Breast epithelium (tissue), 4 donors: ENCODE measurements at places on chromosomes 7 and 10. TPM values are rescaled to one million over a fixed set of nuclear protein-coding genes. Genes with fewer than 3 reads are reported as not detected.

- H3K4me1 ChIP-seq: no peaks in the 10 kb centered on the region
- H3K27me3 ChIP-seq: no peaks in the 10 kb centered on the region
- H3K4me3 ChIP-seq: no peak overlapping the region
- no peak overlapping the region for H3K27ac ChIP-seq
- DNase-seq: no peak
- no peaks in the 10 kb centered on the region for H3K36me3 ChIP-seq
Measured at GRCh38 chr10:89683883-89684282, 17.5 kb upstream of the KIF20B start.

- H3K4me3 ChIP-seq: no peak overlapping the region
- no peak for DNase-seq
- no peaks in the 10 kb centered on the region for H3K27me3 ChIP-seq
- H3K4me1 ChIP-seq: no peaks in the 10 kb centered on the region
Measured at GRCh38 chr10:77409697-77410471, 227.7 kb downstream of the KCNMA1 start.

DNA sequence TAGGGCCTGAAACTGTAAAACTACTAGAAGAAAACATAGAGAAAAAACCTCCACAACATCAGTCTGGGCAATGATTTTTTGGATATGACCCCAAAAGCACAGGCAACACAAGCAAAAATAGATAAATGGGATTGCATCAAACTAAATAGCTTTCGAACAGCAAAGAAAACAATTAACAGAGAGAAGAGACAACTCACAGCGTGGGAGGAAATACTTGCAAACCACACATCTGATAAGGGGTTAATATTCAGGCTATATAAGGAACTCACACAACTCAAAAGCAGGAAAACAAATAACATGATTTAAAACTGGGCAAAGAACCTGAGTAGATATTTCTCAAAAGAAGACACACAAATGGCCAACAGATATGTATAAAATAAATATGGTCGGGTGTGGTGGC, 7.7 kb upstream of the GSTK1 start:
- no peak for DNase-seq
- no peaks in the 10 kb centered on the region for H3K27me3 ChIP-seq
- H3K27ac ChIP-seq: no peak overlapping the region
- no peaks in the 10 kb centered on the region for H3K4me1 ChIP-seq
- no peaks in the 10 kb centered on the region for H3K36me3 ChIP-seq

The AKR1B15 gene
- 0.33 TPM for total RNA-seq

The OR6B1 gene
- total RNA-seq: not detected

The LRRD1 gene
- not detected for total RNA-seq

The FAM237B gene
- not detected for total RNA-seq

The AGAP9 gene
- 6.0 TPM for total RNA-seq

- no peak overlapping the region for H3K27ac ChIP-seq
- no peaks in the 10 kb centered on the region for H3K4me1 ChIP-seq
- H3K27me3 ChIP-seq: no peaks in the 10 kb centered on the region
- no peak overlapping the region for H3K4me3 ChIP-seq
Measured at GRCh38 chr7:68752485-68753178, 845.6 kb upstream of the AUTS2 start.

DNA sequence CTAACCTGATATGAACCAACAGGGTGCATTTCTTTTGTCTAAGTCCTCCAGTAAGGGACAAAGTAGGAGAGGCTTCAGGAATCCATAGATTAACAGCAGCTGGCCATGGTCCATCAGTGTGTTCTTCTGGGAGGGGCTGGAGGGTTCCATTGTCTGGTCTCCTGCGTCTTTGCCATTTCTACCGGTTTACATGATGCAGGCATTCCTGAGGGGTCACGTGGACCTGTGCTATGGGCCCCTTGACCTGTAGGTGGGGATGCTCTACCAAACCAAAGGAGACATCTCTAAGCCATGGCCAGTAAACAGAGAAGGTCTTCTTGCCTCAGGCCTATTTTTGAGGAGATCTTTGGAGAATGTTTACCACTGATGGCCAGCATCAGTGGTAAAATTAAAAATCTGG, 28.7 kb upstream of the HABP2 start:
- no peaks in the 10 kb centered on the region for H3K36me3 ChIP-seq
- DNase-seq: no peak
- H3K4me3 ChIP-seq: no peak overlapping the region
- no peaks in the 10 kb centered on the region for H3K27me3 ChIP-seq
- peak overlapping the region; percentile 82 for H3K27ac ChIP-seq

DNA sequence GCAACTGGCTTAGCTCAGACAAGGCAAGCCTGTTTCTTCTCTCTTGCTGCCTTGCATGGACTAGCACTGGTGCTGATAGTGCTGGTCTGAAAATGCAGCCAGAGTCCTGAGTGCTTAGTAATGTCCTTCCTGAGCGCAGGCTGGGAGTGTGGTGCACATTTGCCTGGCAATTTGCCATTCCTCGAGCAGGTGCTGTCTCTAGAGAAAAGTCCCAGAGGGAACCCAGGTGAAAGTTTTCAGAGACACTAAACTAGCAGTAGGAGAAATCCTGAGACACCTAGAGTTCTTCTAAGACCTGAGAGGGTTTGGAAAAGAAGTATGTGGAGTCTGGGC, 1.9 kb downstream of the SFTPD start:
- H3K36me3 ChIP-seq: no peaks in the 10 kb centered on the region
- no peaks in the 10 kb centered on the region for H3K27me3 ChIP-seq
- H3K4me3 ChIP-seq: no peak overlapping the region
- no peak for DNase-seq

The TCERG1L gene
- 0.88 TPM for total RNA-seq

DNA sequence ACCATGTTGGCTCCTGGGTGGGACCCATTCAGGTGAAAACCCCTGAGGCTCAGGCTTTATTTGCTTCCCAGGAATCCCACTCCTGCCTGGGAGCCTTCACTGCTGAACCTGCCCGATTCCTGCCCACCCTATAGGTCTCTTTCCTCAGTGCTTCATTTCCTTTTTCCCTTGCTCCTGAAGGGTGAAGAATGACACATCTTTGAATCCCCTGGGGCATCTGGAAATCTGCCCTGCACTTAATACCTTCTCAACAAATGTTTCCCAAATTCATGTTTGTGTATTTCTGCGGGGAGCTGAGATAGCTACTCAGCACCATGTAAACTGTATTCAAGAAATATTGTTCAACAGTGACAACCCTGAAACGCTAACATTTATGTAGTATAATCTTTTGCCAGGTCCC, 10.3 kb upstream of the PCBD1 start:
- H3K4me3 ChIP-seq: no peak overlapping the region
- DNase-seq: no peak
- no peaks in the 10 kb centered on the region for H3K27me3 ChIP-seq
- H3K36me3 ChIP-seq: no peaks in the 10 kb centered on the region
- H3K27ac ChIP-seq: no peak overlapping the region
- H3K4me1 ChIP-seq: no peaks in the 10 kb centered on the region

GRCh38 chr10:124249812-124250432, 156.5 kb upstream of the CHST15 start:
- H3K4me1 ChIP-seq: no peaks in the 10 kb centered on the region
- no peaks in the 10 kb centered on the region for H3K36me3 ChIP-seq
- H3K27me3 ChIP-seq: no peaks in the 10 kb centered on the region

DNA sequence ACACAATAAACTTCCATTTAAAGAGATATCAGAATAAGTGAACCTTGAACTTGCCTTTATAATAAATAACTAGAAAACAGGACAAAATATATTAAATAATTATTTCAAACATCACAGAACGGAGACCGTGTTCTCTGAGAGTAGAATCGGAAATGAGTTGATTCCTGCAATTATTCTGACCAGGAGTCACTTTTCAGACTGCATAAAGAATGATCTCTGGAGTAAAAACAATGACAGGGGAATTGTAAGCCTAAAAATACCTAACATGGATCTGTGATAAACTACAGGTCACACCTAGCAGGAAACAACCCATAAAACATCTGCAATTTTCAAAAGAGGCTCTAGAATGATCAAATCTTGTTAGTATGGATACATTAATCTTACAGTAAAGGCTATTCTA, 577.5 kb upstream of the SORCS1 start:
- H3K4me1 ChIP-seq: no peaks in the 10 kb centered on the region
- H3K27ac ChIP-seq: no peak overlapping the region
- H3K4me3 ChIP-seq: no peak overlapping the region
- H3K36me3 ChIP-seq: no peaks in the 10 kb centered on the region
- H3K27me3 ChIP-seq: no peaks in the 10 kb centered on the region
- no peak for DNase-seq

- no peaks in the 10 kb centered on the region for H3K27me3 ChIP-seq
- H3K27ac ChIP-seq: no peak overlapping the region
- no peaks in the 10 kb centered on the region for H3K4me1 ChIP-seq
- DNase-seq: no peak
Measured at GRCh38 chr10:78689584-78689935, 379.2 kb upstream of the ZMIZ1 start.

GRCh38 chr10:70435241-70436085, 6.0 kb downstream of the NODAL start:
- H3K4me1 ChIP-seq: peaks cover 13% of the 10 kb centered on the region
- no peak overlapping the region for H3K4me3 ChIP-seq
- H3K27ac ChIP-seq: no peak overlapping the region
- no peaks in the 10 kb centered on the region for H3K27me3 ChIP-seq

GRCh38 chr10:47348138-47348651, at the start of gene RBP3:
TSS of gene RBP3 (plus strand) at chr10:47348363. CDS start at chr10:47348485, 122 bp downstream.
- no peaks in the 10 kb centered on the region for H3K36me3 ChIP-seq
- H3K27ac ChIP-seq: no peak within 1 kb of the TSS
- H3K27me3 ChIP-seq: no peaks in the 10 kb centered on the region
- H3K4me3 ChIP-seq: no peak within 1 kb of the TSS
- H3K4me1 ChIP-seq: no peaks in the 10 kb centered on the region
- no peak for DNase-seq

DNA sequence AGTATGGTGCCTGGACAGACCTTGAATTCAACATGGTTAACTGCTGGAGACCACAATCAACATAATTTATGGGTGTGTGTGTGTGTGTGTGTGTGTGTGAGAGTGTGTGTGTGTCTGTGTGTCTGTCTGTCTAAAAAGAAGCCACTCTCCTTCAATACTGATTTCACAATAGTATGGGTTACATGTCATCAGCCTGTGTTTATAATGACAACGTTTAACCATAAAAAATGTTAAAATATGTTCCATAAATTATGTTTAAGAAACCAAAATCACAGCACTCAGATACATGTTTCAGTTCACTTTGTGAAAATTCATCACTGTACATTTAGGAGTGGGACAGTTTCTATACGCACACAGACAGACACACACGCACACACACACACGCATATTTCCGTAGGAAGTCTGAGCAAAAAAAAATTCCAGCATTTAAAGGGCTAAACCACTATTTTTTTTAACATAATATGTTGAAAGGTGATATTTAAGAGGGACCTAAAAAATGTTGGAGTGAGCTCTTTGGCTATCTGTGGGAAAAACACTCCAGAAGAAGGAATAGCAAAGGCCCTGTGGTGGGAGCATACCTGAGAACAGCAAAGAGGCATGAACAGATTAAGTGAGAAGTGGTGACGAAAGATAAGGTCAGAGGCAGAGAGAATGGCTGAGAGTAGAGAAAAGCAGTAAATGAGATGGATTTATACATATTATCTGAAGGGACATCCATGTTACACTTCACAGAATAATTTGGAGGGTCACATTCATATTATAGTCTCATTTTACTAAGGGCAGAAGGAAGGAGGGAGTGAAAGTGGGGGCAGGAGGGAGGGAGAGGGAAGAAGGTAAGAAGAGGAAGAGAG, 10.9 kb downstream of the PDZD8 start:
- H3K4me1 ChIP-seq: no peaks in the 10 kb centered on the region
- H3K36me3 ChIP-seq: no peaks in the 10 kb centered on the region
- no peak overlapping the region for H3K27ac ChIP-seq
- H3K4me3 ChIP-seq: no peak overlapping the region
- no peak for DNase-seq

The GBX1 gene
- not detected for total RNA-seq

The C10orf105 gene
- total RNA-seq: not detected
